ENCODE measurements at places on chromosomes 16 and 17.

DNA sequence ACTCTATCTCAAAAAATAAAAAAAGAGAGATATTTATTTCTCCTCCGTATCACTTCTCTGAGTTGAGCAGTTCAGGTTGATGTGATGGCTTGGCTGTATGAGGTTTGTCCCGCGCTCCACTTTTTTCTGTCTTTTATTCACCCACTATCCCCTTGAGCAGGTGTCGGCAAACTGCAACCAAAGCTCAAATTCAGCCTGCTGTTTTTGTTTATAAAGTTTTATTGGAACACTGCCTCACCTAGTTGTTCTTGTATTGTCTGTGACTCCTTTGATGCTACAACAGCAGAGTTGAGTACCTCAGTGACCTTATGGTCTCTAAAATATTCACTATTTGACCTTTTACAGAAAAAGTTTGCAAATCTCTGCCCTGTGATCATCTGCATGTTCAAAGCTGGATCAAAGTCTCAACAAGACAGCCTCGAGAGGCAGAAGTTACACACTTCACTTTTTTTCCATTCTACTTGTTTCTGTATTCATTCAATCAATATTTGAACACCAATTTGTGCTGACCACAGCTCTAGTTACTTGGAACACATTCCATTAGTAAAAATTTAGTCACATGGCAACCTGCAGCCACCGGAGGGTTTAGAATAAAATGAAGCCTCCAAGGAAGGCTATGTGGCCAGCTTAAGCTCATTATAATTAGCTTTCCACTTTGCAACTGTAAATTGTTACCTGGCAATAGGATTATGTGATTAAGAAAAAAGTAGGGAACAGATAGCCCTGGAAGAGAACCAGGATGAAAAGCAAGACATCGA is 945.8 kb downstream of the KCNJ2 start:
- no peak for DNase-seq

DNA sequence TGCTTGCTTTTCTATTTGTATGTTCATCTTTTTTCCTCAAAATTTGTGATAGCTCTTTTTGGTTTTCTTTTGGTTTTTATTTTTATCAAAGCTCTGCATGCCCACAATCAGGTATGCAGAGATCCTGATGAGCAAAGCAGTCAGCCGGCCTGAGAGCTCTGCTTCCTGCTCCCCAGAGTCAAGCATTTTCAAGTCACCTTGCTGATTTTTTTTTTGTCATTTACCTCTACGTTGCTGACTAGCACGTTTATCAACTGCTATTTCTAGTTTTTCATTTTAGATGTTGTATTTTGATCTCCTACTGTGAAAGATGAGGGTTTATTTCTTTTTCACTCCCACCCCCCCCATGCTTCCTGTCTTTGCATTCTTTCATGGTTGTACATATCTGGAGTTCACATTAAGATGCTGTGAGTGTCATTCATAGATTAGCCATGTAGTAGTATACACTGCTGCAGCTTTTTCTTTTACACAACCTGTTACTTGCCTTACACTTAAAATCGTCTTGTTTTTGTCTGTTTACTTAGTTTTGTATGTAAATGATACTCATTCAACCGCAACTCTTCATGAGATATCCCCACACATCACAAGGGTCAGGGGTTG is 196.2 kb downstream of the LGALS9B start:
- DNase-seq: no peak

- DNase-seq: peak; percentile 93
Measured at GRCh38 chr16:72996291-72997062, 51.5 kb downstream of the ZFHX3 start.

- peak; percentile 6 for DNase-seq
Measured at GRCh38 chr16:22141767-22142166, 20.5 kb upstream of the SDR42E2 start.
